Kasumi-1 (cell line): ENCODE measurements at places on chromosomes 3 and 15.

DNA sequence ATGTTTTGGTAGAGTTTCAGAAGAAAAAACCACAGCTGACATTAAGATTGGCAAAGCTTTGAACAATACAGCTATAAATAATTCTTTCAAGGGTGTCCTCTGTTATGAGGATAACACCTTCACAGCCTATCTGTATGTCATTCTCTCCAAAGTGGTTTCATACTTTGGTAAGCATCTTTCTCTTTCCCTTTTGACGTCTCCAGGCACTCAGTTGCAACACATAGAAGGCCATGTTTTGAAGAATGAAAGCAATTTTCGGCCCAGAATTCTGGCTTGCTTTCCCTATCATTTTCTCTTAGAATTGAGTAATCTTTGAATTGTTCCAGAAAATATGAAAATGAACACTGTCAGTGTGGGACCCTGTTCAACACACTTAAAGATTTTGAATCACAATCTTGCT, 200.0 kb upstream of the CBLB start:
- no peak for DNase-seq

DNA sequence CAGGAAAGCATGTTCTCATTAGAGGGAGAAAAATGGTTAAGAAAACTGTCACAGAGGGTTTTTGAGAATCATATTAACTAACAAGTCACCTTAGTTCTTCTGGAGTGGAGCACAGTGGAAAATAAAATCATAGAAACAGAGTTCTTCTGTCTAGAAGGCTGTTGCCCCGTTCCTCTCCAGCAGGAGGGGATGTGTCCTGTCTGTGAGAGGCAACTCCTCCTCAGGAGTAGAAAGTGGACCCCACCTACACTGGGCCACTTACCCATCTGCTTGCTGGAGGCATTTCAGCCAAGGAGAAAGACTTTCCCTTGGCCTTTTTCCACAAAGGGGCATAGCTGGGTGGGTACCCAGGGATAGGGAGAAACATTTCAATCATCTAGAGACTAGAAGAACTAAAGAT, 106.6 kb downstream of the SSR3 start:
- peak; percentile 45 for DNase-seq

DNA sequence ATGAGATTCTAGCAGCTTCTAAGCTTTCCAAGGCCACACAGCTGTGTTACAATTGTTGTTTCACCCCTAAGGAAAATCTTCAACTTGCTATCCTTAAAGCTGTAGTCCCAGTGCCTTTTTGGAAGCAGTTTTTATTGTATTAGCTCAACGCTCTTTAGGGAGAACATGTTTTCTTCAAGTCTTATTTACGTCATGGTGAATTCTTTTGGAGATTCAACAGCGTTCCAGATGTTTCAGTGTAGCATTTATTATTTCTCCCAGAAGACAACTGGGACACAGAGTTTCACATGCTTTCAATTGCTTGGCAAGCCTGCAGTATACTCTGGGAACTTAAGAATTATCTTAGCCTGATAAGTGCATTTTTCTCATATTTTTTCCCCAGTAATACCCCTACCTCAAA, 888.3 kb downstream of the PLOD2 start:
- DNase-seq = no peak

DNA sequence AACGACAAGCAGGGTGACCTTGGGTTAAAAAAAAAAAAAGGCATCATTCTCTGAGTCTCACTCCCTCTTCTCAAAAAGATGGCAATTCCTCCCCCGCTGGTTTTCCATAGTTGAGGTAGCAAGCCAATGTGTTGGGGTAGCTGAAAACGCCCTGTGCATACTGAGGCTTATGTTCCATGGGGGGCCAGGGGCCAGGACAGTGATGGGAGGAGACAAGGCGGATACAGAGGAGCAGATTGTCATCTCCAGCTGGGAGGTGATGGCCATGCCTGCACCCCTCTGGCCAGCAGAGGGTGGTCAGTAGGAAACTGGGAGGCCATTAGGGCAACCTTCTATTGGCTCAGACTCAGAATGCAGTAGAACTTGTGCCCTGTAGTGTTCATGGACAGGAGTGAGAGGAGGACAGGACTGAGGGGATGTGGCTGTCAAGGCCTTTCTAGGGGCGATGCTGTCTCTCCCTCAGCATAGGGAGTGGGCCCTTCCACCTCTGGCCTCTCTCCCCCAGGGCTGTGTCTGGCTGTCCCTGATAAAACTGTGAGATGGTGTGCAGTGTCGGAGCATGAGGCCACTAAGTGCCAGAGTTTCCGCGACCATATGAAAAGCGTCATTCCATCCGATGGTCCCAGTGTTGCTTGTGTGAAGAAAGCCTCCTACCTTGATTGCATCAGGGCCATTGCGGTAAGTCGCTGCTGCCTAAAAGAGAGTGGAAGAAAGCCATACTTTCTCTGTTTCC, 1.9 kb downstream of the TF start:
- DNase-seq = no peak

DNA sequence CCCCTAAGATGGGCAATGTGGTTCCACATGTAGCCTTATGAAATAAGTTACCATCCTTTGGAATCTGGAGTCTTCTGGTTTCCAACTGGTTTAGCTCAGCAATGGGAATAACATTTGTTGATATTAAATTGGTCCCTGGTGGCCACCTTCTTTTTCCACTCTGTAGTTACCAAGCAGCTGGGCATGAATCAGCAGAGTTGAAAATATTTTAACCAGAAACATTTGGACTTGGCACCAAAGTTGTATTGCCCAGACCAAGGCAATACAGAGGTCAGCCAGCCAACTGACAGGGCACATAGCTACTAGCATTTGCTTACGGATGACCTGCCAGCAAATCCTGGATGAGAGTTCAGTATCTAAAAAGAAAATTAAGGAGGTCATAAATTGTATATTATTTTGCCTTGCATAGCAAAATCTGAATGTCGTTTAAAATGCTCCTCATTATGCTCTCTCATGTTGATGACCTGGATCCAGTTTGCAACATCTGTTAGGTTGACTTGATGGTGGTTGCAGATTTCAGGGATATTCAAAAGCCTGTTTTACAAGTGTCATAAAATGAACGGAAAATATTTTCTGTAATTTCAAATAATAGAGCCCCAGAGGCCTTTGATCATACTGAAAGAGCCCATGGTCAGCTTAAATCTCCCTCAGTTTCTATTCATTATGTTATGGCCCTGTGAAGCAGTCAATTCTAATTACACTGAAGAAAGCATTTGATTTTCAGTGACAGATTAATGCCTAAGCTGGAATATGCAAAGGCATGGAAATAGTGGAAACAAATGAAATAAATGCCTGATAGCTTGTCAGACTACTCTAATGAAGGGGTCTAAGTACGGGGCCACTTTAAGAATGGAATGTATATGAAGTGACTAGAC, 54.6 kb downstream of the PPM1L start:
- DNase-seq = no peak

DNA sequence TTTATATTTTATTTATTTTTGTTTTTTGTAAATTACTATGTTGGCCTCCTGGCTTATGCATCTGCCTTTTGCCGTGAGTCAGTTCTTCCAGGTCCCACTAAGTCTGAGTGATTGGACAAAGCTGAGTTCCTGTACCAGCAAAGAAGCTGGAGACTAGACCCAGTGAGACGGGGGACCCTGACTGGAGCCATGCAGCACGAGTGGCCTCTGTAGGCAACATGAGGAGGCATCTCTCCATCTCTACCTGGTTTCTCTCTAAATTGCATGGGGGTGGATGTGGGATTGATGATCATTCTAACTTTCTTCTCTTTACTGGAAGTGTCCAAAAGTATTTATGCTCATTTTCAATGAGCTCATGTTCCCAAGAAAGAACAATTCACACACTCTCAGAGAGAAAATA, 155.3 kb upstream of the MRPL3 start:
- DNase-seq = no peak

DNA sequence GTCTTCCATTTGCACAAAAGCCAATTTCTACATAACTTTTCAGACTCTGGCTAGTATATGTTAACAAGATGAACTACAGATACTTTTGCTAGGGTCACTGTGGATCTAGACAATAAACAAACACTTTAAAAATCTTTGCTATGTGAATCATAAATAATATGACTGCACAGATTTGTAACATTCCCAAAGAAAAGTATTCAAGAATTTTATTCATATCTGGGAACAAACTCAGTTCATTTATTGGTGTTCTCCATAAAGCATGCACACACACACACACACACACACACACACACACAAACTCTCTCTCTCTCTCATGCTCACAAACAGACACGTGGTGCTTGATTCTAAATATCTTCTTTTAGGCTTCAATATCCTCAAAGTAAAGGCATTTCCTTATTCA, 18.8 kb upstream of the THRB start:
- DNase-seq = no peak

DNA sequence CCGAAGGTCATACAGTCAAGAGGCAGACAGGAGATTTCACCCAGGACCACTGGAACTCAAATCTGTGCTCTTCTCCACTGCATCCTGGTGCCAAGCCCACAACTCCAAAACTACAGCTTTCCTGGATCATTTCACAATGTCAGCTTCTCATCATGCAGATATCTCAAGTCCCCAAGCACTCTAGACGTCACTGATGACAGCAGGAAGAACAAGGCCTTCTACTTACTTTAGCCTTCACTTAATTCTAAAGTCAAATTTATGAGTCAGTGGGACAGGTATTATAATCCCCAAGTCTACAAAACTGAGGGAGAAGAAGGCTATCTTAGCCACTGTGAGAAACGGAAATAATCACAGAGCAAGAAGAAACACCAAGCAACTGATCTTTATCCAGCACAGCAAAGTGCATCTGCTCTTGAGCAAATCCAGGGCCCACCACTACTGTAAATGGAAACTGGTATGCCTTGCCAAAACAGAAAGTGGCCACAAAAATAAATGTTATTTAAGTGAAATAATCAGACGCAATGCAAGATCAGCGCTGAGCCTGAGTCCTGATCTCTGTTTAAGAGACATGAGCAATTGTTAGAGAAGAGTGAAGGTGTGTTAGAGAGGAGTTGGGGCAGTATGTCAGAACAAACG, 928 bp downstream of the RAD18 start:
- no peak for DNase-seq

- DNase-seq = peak; percentile 60
Observed at GRCh38 chr3:168088106-168088720, 7.5 kb downstream of the GOLIM4 start.

GRCh38 chr3:15300323-15301078, 31.9 kb downstream of the SH3BP5 start:
- DNase-seq = no peak

DNA sequence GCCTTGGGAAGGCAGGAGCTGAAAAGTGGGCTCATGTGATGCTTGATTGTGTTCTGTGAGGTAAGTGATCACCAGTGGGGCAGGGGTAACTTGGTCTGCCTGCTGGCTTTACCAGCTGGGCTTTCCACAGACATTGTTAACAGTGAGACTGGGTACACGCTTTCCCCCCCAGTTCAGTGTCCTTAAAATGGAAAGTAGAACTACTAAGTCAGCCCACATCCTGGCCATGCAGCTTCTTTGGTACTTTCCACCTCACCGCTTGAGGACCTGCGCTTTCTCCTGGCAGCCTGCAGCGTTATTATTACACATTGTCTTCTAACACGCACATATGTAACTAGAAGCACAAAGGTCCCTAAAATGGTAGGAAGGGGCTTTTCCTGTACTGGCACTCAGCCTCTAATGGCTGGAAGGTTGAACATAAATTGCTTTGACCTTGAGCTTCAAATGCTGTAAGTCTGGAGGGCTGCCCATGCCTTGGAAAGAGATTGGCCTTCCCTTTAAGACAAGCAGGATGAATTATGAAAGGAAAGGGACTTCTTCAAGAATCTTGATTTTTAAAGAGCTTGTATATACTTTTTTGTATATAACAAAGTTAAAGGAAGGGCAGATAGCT, 216.1 kb upstream of the ROPN1 start:
- DNase-seq = no peak

DNA sequence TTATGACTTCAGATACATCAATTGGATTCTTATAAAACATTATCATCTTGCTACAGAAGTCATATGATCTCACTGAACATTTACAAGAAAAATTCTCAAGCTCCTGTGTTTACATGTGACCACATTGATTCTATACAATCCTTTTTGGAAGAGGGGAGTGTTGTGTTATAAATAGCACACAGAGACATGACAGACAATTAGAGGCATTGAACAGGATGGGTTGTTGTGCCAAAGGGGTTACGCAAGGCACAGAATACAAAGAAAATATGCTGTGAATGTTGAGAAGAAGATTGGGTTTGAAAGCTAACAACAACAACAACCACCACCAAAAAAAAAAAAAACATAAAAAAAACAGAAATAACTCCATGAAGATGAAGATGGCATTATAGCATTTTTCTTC, 32.5 kb upstream of the TBL1XR1 start:
- no peak for DNase-seq

DNA sequence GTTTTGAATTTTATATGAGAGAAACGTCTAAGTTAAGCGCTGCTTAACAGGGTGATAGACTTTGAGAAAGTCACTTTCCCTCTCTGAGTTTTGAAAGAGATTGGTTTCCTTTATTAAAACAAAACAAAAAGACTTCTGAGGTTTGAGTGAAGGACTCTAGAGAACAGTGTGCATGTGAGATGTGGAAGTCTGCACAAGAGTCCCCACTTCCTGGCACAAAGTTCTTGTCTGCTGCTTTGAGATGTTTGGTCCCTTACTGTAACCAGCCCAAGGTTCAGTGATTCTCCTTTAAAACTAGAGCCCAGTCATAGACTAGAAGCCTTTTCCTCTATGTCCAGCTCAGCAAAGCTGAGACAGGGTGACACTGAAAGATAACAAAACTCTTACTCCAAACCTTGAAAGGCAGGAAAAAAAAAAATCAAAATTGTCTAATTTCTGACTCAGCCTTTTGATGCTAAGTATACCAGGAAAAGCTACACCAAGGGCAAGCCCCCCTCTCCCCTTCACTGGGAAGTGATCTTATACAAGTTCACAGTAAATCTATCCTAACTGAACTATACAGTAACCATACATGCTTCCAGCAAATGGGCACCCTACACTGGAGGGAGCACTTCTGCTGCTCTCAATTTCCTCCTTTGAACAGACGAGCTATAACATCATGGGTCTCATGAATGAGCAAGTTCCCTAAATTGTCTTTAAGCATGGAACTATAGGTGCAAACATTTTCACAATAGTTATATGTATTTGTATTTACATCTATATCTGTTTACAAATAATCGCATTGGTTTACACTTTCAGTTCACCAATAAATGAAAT, 2.3 kb downstream of the POPDC2 start:
- peak; percentile 14 for DNase-seq

- no peak for DNase-seq
Observed at GRCh38 chr3:42911551-42911950, 5.6 kb downstream of the ZNF662 start.
